ENCODE measurements at places on chromosomes 12 and 14. TPM values are rescaled to one million over a fixed set of nuclear protein-coding genes. Genes with fewer than 3 reads are reported as not detected.

SMARCD1 gene
- 57.2 TPM for total RNA-seq

ADGRD1 gene
- total RNA-seq, result 39.5 TPM

COX14 gene
- total RNA-seq, result 67.3 TPM

COCH gene
- 2.6 TPM for total RNA-seq

DHH gene
- 0.93 TPM for total RNA-seq

SAMD4A gene
- total RNA-seq, result 36.3 TPM

DUSP6 gene
- 216 TPM for total RNA-seq

STAT6 gene
- 112 TPM for total RNA-seq

CAPS2 gene
- total RNA-seq, result 7.3 TPM

FSCB gene
- not detected for total RNA-seq

AQP6 gene
- total RNA-seq, result not detected

LUM gene
- 335 TPM for total RNA-seq

IFNG-AS1 gene
- total RNA-seq, result 0.28 TPM

C12orf42 gene
- total RNA-seq, result not detected

AGAP2 gene
- total RNA-seq, result 7.1 TPM

PPM1H gene
- total RNA-seq, result 1.4 TPM

AKAP5 gene
- 0.47 TPM for total RNA-seq

GNB3 gene
- total RNA-seq, result 0.48 TPM

MYH7 gene
- not detected for total RNA-seq

CNTN1 gene
- 1.3 TPM for total RNA-seq

EEF1AKMT3 gene
- 8.9 TPM for total RNA-seq

TMEM30B gene
- total RNA-seq, result 2.6 TPM

CLEC1A gene
- total RNA-seq, result 7.3 TPM

COQ6 gene
- total RNA-seq, result 17.8 TPM

LPAR5 gene
- 2.2 TPM for total RNA-seq

PYM1 gene
- total RNA-seq, result 28.2 TPM

STYK1 gene
- 0.32 TPM for total RNA-seq

PDZRN4 gene
- total RNA-seq, result 9.7 TPM

MARCHF9 gene
- total RNA-seq, result 2.4 TPM

TCL1B gene
- not detected for total RNA-seq

DDIT3 gene
- 33.3 TPM for total RNA-seq

KRT80 gene
- total RNA-seq, result 0.75 TPM

POU6F1 gene
- total RNA-seq, result 14.8 TPM

HAL gene
- 8.7 TPM for total RNA-seq

MAP1LC3B2 gene
- 7.1 TPM for total RNA-seq

RNF212B gene
- total RNA-seq, result not detected

TROAP gene
- 0.37 TPM for total RNA-seq

RERGL gene
- not detected for total RNA-seq
